Activated CD4-positive, CD25-positive, alpha-beta regulatory T cell treated with anti-CD3 and anti-CD28 coated beads, Interleukin-2, amount 50 U/mL, for 16 hours (primary cell): ENCODE measurements at places on chromosomes 16 and 17.

DNA sequence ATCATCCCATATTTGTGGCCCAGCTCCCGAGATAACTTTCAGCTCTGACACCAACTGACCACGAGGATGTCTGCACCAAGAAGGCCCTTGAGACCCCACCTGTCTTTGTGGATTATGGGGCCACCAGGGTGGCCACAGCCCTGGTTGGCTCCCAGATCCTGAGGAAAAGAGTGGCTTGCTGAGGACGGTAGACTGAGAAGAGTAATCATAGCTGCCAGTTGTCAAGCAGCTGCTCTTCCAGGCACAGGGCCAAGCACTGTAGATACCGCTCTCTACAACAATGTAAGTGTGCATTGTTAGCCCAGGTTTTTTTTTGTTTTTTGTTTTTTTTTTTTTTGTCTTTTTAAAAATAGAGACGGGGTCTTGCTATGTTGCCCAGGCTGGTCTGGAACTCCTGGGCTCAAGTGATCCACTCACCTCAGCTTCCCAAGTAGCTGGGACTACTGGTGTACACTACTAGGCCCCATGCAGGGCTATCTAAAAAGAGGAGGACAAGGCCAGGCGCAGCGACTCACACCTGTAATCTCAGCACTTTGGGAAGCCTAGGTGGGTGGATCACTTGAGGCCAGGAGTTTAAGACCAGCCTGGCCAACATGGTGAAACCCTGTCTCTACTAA, 9.6 kb downstream of the ZNF205 start:
- DNase-seq: no peak

- no peak for DNase-seq
Observed at GRCh38 chr16:35306915-35307314, 1847.5 kb downstream of the TP53TG3F start.

GRCh38 chr16:78306361-78306760, 206.9 kb downstream of the WWOX start:
- DNase-seq: no peak

DNA sequence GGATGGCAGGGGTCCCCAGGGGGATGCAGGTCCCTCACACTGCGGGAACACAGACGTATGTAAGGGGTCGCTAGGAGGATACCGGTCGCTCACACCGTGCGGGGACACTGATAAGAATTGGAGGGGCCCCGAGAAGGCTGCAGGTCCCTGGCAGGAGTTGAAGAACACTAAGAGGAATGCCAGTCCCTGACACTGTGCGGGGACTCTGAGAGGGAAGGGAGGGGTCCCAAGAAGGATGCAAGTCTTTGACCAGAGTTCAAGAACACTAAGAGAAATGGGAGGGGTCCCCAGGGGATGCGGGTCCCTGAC, 510 bp downstream of the ERCC4 start:
- DNase-seq: no peak

GRCh38 chr17:76276461-76277299, 11.5 kb downstream of the UBALD2 start:
- DNase-seq: no peak

DNA sequence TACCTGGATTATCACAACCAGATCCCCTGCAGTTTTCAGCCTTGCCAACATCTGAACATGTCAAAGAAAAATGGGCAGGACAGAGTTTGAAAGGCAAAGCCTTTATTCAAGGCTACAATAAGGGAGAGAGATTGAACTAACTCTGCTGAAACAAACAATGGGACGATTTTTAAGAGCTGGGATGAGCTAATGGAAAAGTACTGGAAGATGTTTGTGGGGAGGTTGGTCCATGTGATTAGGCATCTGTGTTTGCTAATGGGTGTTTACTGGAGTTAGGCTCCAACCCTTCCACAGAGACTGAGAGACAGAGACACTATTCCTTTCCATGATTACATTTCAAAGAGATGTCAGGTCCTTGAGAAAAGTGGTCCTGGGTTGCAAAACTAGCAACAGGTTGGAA, 35.0 kb upstream of the HSBP1 start:
- no peak for DNase-seq

GRCh38 chr16:59635674-59636073, 901.6 kb upstream of the GOT2 start:
- no peak for DNase-seq
